ENCODE measurements at places on chromosomes 5 and 9.

DNA sequence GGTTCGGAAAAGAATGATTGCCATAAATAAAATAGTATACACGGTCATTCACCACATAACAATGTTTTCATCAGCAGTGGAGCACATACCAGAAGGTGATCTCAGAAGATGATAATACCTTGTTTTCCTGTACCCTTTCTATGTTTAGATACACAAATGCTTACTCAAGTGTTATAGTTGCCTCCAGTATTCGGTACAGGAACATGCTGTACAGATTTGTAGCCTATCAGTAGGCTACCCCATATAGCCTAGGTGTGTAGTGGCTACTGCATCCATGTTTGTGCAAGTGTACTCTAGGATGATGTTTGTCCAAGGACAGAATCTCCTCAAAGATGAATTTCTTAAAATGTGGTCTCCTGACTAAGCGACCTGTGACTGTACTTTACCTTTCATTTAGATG lies 59.2 kb downstream of the ICE1 start:
- DNase-seq, result no peak

DNA sequence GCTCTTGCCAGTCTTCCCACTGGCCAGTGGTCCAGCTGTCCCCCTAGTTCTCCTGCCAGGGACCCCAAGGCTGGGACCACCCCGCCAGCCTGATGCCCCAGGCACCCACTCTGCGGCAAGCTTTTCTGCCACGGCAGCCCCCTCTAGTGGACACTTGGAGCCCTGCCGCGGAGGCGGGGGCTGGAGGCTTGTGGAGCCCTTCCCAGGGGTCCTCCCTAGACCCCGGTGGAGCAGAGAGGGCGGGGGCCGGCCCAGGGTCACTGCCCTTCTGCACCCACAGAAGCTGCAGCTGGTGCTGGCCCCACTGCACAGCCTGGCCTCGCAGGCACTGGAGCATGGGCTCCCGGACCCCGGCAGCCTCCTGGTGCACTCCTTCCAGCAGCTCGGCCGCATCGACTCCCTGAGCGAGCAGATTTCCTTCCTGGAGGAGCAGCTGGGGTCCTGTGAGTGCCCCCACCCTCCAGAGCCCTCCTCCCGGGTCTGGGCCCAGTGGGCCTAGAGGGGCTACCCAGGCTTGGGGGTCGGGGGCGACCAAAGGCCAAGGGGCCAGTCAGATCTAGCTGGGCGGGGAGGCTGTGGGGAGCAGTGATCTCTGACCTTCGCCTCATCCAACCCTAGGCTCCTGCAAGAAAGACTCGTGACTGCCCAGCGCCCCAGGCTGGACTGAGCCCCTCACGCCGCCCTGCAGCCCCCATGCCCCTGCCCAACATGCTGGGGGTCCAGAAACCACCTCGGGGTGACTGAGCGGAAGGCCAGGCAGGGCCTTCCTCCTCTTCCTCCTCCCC lies 9.1 kb downstream of the EGFL7 start:
- no peak for DNase-seq

GRCh38 chr9:129432297-129433154 lies 188.4 kb downstream of the C9orf50 start:
- DNase-seq, result no peak

GRCh38 chr5:11363631-11364178 lies 540.5 kb downstream of the CTNND2 start:
- no peak for DNase-seq

GRCh38 chr9:8864545-8864896 lies 1064.9 kb upstream of the DMAC1 start:
- no peak for DNase-seq

- no peak for DNase-seq
These were observed 25.9 kb upstream of the NIPAL4 start for GRCh38 chr5:157434096-157434495.
